ENCODE measurements at places on chromosomes 16 and 17.

DNA sequence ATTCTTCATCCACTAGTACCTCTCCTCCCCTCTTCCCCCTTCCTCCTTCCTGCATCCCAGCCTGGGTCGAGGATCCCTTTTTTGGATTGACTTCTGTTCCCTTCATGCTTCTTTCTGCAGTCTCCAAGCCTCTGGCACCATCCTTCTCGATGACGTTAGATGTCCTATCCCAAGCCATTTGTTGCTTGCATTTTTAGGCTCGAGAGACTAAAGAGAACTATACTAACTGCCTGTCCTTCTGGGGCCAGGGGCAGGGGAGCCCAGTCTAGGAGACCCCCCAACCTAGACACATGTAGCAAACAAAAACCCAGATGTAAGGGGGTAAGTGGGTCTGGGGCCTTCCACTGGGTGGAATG is 23.9 kb downstream of the UNK start:
- DNase-seq, result no peak

DNA sequence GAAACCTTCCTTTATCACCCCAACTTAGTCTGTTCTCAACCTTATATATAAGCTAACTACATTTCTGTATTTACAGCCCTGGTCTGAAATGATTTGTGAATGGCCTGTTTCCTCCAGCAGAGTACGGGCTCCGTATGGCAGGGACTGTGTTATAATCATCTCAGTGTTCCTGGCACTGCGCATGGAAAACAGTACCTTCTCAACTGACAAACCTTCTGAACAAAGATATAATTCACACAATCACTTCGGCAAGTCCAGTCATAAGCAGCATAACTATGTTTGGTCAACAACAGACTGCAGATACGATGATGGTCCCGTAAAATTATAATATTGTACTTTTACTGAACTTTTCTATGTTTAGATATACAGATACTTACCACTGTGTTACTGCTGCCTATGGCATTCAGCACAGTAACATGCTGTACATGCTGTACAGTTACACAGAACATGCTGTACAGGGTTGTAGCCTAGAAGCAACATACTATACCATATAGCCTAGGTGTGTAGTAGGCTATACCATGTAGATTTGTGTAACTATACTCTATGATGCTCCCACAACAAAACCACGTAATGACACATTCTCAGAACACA is 30.0 kb downstream of the ANKFY1 start:
- DNase-seq, result no peak

DNA sequence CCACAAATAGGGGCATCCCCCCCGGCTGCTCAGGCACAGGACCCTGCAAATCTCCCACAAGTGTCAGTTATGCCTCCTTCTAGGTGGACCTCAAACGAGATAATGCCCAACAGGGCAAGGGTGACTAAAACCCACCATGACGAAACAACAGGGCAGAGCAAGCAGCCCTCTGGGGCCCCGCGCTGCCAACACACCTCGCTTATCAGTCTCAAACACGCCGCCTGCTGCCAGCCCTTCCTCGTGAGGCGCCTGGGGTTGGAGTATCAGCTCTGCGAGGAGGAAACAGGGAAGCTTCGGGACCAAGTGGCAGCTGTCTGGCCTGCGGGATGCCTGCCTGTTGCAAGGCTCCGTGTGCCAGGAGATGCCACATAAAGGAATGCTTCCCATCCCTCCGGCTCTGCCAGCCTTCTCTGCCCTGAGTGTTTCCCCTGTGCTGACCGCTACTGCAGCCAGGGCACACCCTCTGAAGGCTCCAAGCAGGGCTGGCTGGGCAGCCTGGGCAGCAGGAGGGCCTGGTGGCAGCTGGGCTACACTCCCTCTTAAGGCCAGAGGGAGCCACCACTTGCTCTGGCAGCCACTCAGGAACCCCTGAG is 2.5 kb downstream of the SMIM5 start:
- no peak for DNase-seq

DNA sequence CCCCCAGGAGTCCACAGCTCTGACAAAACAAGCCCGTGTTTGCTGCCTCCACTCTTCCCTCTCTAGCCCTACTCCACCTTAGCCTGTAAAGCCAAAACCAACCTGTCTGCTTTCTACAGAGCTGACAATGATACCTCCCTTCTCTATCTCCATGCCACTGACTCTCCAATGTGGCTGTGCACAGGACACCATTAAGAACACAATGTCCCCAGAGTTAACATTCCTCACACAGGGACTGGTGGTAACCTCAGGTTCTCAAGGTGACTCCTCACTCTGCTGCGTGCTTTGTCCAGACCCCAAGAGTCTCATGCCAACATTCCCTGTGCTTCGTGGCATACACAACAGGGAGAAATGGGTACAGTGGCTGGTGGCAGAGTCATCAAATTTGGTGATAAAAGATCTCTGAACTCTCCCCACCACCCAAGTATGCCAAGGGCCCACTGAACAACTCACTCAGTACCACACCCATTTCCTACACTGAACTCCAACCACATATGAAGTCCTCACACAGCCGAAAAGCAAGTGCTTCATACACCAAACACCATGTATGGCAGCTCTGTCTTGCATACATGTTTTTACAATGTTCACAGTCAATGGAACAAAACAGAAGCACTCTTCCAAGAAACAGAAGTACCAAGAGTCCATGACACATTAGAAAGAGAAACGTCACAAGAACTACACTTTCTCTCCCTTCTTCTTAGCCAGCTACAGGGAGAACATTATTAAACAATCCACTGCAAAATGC is 21.1 kb downstream of the CSNK2A2 start:
- no peak for DNase-seq

GRCh38 chr17:40072735-40073346 is 10.1 kb downstream of the THRA start:
- DNase-seq, result no peak

DNA sequence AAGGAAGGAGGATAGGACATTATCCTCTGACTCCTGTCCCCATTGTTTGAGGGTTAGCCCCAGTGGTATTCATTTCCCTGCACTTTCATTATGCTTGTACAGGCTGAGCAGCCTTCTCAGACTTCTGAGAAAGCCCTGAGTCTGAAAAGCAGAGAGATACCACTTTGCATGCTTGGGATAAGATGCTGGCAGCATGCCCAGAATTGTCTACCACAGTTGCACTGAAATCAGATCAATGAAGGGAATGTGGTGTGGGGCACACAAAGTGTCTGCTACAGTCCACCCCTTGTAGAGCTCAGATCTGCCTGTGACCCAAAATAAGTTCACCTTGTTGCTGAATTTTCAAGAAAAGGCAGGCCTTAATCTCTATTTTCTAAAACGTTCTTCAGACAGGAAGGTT is 160.6 kb downstream of the CCT6B start:
- DNase-seq, result no peak

DNA sequence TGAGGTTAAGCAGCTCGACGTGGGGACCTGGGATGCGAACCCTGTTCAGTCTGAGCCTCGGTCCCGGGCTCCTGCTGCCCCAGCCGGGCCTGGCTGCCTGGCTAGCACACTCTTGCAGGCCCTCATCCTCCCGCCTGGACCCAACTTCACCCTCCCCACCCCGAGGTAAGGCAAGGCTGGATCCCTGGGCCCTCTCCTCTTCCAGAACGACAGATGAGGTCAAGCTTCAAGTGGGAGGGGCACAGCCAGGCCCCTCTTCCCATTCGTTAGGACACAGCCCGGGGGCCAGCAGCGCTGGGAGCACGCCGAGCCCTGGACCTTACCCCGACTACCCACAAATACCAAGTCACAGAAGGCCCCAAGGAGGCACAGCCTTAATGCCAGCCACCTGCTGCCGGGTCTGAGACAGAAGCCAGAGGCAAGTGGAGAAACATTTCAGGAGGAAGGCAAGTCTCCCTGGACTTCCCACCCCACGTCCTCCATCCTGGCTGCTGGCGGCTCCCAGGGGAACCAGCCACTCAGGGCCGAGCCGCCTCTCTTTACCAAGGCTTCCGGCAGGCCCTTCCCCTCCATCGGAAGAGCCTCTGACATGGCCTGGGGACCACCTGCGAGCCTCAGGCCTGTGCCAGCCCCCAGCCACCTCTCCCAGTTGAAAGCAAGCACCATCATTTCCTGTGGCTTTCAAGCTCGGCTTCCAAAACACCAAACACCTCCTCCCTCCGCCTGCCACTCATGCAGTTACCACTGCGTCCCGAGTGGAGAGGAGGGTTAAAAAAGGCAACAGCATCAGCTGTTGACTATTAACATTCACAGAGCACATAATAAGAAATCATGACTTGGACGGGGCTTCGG is 59.9 kb downstream of the RPH3AL start:
- no peak for DNase-seq

DNA sequence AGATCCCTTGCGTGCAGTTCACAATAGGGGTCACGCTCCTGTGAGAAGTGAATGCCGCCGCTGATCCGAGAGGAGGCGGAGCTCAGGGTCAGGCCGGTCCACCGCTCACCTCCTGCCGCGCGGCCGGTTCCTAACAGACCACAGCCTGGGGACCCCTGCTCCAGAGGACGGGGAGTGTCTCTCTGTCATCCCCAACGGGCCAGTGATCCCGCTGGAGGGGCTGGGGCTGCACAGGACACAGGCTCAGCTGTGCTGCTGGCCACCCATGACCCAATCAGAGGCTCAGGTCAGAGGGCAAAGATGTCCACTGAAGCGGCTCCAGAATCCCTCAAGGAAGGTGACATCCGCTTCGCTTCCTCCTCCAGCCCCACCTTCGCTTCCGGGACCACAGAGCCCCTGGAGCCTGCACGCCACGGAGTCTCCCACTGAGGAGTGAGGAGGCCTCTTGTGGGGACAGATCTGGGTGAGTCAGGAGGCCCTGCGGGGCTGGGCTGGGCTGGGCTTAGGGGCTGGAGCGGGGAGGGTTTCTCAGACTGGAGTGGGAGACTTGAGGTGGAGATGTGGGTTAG is 115.4 kb downstream of the METRNL start:
- no peak for DNase-seq

- no peak for DNase-seq
Measured at GRCh38 chr16:88869673-88869980, 3.2 kb upstream of the PABPN1L start.

GRCh38 chr16:2756288-2757015 is 4.0 kb downstream of the SRRM2 start:
- no peak for DNase-seq

GRCh38 chr16:11342021-11342855 is 3.0 kb upstream of the RMI2 start:
- DNase-seq, result no peak

DNA sequence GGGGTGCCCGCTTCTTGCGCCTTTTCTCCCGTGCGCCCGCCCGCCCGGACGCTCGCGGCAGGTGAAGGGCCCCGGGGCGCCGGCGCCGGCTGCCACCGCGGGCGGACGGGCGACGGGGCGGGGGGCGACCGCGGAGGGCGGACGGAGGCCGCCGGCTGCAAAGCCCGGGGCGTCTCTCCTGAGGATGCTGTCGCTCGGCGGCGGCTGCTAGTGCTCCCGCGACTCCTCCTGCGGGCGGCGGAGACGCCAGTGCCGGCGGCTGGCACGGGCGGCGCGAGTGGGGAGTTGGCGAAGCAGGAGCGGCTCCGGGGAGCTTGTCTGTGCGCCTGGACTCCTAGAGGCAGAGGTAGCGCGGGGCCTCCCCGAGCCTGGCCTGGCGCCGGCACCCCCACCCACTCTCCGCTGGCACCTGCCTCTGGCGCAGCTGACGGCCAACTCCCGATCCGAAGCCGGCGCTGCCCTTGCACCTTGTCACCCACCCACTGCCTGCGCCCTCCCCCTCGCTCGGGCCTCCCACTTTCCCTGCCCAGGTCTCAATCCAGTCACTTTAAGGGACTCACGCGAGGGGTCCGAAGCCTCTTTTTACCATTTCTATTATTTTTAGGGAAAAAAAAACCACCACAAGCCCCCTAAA is at the start of gene FAM20A:
FAM20A (minus strand) TSS at position 437 of the 634 bp plus-strand sequence. CDS start 701 bp downstream, outside the sequence.
- DNase-seq, result no peak

DNA sequence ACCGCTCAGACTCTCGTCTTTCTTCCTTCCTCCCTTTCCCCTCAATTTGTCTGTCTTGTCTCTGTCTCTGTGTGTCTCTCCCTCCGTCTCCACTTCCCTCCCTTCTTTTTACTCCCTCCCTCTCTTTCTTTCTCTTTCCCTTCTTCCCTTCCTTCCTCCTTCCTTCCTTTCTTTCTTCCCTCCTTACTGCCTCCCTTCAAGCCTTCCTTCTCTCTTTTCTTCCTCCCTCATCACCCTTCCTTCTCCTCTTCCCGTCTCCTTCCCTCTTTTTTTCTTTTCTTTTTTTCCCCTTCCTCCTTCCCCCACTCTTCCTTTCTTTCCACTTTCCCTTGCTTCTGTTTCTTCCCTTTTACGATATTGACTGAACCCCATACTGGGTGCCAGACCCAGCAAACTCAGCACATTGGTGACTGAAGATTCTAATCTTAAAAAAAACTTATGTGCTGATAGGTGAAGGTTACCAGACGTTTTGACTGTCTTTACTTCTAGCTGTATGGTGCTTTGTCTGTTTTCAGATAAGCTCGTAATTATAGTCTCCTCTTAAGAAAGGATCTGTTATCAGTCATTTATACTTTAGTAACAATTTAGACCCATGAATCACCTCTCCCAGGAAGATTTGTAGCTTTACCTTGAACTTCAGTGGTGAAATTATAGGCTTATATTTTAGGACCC is 481 bp upstream of the BRD7 start:
- no peak for DNase-seq

DNA sequence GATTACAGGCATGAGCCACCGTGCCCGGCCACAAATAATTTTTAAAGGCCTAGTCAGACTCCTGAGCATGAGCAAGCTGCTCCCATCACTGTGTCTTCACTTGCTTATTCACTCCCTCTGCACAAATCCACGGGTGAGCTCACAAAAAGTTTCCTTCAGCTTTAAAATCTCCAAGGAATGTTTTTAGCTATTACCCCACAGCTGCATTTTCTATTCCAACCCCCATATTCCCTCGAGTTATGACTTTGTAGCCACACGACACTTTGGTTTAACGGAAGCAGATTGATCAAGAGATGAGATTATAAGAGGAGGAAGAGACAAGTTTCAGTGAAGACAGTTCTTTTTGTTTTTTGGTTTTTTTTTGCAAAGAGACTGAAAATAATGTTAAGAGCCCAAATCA is 49.1 kb upstream of the SLC25A19 start:
- no peak for DNase-seq

GRCh38 chr16:87209808-87210512 is 107.2 kb downstream of the C16orf95 start:
- no peak for DNase-seq

DNA sequence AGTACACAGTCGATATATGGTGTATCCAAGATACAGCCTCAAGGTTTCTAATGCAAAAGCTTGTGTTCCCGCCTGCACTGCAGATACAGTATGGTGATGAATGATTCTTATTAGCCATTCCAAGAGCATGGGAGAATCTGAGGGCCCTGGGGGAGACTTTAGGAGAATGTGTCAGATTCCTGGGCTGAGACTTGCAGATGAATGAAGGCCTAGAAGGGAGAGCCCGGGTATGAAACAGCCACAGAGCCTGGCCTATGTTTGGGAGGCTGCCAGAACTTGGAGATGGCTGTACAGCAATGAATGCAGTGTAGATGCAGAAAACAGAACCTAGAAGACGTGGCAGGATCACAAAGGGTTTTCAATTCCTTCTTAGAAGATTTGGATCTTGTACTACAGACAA is 510.7 kb downstream of the HAPSTR1 start:
- no peak for DNase-seq

All from right renal pelvis (tissue), 4 donors.